ENCODE measurements at places on chromosomes 13 and 19.

GRCh38 chr19:52198678-52199077 lies 8.8 kb downstream of the PPP2R1A start:
- H3K27me3 ChIP-seq: no peaks in the 10 kb centered on the region
- H3K4me3 ChIP-seq: no peak overlapping the region
- H3K27ac ChIP-seq: peak overlapping the region; percentile 51
- peaks cover 49% of the 10 kb centered on the region for H3K4me1 ChIP-seq

GRCh38 chr19:9986787-9987281 lies 23.5 kb downstream of the COL5A3 start:
- no peak overlapping the region for H3K4me3 ChIP-seq
- H3K27ac ChIP-seq: no peak overlapping the region
- H3K4me1 ChIP-seq: no peaks in the 10 kb centered on the region
- H3K27me3 ChIP-seq: peaks cover 3% of the 10 kb centered on the region
- no peaks in the 10 kb centered on the region for H3K36me3 ChIP-seq

- no peaks in the 10 kb centered on the region for H3K4me1 ChIP-seq
- DNase-seq: no peak
- H3K27ac ChIP-seq: no peak overlapping the region
- H3K4me3 ChIP-seq: no peak overlapping the region
Measured at GRCh38 chr13:75960538-75960994, 324.4 kb downstream of the LMO7 start.

DNA sequence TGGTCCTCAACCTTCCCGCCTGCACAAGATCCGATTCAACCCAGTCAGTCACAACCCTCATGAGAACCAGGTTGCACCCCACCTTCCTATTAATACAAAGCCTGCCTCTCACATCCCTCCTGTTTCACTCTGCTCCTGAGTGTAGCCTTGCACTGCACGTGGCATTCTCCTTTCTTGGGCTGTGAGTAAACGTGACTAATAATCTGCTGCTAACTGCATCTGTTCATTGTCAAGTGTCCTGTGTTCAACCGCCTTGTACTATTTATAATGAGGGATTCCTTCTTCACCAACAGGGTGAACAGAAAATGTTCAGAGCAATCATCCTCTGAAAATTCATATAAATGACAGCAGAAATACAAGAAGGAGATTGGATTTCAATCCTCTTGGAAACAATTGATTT lies 1608.2 kb downstream of the SLITRK5 start:
- no peaks in the 10 kb centered on the region for H3K36me3 ChIP-seq
- no peaks in the 10 kb centered on the region for H3K27me3 ChIP-seq
- H3K4me3 ChIP-seq: no peak overlapping the region
- no peak overlapping the region for H3K27ac ChIP-seq

- H3K4me1 ChIP-seq: peaks cover 19% of the 10 kb centered on the region
- no peak overlapping the region for H3K27ac ChIP-seq
- peak; percentile 67 for DNase-seq
- H3K4me3 ChIP-seq: no peak overlapping the region
Measured at GRCh38 chr19:47032171-47032811, 12.7 kb downstream of the NPAS1 start.

DNA sequence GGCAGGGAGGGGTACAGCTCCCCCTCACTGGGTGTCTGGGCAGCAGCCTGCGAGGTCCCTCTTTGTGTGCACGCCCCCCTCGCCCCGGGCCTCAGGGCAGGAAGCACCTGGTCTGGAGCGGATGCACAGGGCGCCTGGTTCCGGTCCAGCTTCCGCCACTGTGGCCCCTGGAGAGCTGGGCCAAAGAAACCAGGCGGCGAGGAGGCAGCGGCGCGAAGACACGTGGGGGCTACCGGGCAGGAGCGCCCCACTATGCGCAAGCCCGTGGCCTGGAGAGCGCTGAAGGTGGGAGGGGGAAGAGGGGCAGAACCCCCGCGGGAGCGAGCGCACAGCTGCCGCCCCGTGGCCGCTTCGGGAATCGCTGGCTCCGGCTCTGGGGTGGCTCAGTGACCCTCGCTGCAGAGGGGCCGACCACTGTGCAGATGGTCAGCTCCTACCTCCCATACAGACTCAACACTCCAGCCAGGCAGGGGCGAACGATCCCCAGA lies 1.7 kb upstream of the LYL1 start:
- DNase-seq: peak; percentile 72
- peak overlapping the region; percentile 91 for H3K27ac ChIP-seq
- H3K27me3 ChIP-seq: no peaks in the 10 kb centered on the region
- H3K36me3 ChIP-seq: peaks cover 13% of the 10 kb centered on the region

DNA sequence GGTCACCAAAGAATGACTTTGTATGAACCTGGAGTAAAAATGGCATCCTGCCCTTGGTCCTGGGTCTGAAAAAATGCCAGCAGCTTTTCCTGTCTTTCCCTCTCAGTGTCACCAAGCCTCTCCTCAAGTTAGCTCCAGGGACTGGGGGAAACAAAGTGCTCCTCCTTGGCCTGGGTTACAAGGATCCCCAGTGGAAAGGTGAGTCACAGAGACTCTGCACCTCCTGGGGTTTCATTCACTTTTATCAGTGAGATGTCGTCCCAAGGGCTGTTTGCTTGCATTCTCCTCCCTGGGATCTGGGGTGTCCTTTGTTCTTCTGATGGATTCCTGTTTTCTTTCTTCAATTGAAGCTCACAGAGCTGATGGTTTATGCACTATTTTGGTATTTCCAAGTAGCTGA lies 93.2 kb upstream of the CSNK1A1L start:
- H3K27me3 ChIP-seq: no peaks in the 10 kb centered on the region
- no peaks in the 10 kb centered on the region for H3K4me1 ChIP-seq

GRCh38 chr13:59873856-59874255 lies 289.9 kb downstream of the DIAPH3 start:
- no peak for DNase-seq
- no peaks in the 10 kb centered on the region for H3K36me3 ChIP-seq

DNA sequence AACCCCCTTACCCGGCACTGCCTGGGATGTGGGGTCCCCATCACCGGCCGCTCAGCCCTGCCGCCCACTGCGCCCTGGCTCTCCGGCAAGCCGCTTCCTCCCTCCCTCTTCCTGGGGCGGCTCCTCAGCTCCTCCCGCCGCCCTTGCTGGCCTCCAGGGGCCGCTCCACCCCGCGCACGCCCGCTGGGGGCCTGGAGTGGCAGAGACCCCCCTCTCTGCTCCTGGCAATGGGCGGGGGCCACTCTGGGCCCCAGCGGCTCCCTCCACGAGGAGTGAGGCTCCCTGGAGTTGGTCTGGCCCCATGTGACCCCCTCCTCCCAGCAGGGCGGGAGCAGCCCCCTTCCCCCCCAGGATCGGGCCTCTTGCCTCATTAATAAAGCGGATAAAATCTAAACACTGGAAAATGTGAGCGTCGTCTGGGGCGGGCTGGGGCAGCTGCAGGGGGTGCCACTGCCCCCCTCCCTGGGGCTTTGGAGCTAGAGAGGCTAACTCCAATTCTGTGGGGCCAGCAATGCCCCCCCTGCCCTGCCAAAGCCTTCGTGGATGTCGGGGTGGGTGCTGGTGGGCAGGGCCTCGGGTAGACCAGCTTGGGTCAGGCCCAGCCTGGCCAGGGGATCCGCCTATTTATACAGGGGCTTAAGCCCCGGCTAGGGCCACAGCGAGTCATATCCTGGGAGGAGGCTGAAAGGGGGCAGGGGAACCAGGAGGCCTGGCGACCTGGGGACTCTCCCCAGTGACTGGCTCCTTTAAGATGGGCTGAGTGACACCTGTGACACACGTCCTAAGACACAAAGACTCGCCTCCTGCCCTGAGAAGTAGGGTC lies at the start of gene PTGER1:
PTGER1 (minus strand) TSS at position 104 of the 823 bp plus-strand sequence. CDS start 1,034 bp downstream, outside the sequence.
- peaks cover 3% of the 10 kb centered on the region for H3K36me3 ChIP-seq
- peaks cover 31% of the 10 kb centered on the region for H3K4me1 ChIP-seq
- DNase-seq: peak; percentile 78
- no peak within 1 kb of the TSS for H3K4me3 ChIP-seq
- H3K27ac ChIP-seq: no peak within 1 kb of the TSS

- H3K4me1 ChIP-seq: peaks cover 68% of the 10 kb centered on the region
- H3K4me3 ChIP-seq: peak overlapping the region; percentile 81
- peak; percentile 42 for DNase-seq
- H3K27me3 ChIP-seq: no peaks in the 10 kb centered on the region
- peaks cover 47% of the 10 kb centered on the region for H3K36me3 ChIP-seq
Measured at GRCh38 chr19:16077984-16078758, 1.9 kb downstream of the TPM4 start.

DNA sequence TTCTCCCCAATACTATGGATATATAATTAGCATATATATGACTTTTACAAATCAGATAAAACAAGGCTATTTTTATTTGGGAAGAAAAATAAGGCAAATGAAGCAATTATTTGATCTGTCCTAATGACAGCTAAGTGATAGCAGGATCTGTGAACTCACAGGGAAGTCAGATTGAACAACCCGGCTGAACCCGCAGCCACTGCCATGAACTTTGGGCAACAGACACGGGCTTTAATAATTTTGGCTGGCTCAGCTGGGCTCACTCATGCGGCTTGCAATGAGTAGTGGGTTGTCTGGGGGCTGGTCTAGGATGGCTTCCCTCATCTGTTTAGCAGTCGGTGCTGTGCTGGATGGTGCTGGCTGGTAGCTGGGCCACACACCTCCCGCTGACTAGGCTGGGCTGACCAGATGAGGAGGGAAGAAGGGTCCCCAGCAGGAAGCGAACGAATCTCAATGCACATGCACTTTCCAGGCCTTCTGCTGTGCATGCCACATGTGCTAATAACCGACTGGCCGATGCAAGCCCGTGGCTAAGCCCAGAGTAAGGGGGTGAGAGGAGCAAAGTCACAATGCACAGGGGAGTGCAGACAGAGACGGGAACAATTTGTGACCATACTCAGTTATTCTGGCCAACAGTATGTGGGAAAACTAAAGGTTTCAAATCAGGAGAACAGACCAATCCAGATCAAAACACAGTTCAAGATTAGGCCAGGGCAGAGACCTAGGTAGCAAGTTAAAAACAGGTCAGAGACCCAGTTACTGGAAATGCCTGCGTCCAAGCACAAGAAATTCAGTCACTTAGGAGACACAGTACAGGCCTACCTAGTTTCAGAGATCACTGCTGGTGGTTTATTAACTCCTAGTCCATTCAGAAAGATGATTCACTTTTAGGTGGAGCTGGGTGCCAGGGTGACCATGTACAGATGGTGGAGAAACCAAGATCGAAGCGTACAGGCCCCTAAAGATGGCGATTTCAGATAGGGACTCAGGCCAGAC lies 22.3 kb downstream of the CRYL1 start:
- peaks cover 6% of the 10 kb centered on the region for H3K36me3 ChIP-seq
- no peak overlapping the region for H3K27ac ChIP-seq
- DNase-seq: no peak
- no peaks in the 10 kb centered on the region for H3K27me3 ChIP-seq

DNA sequence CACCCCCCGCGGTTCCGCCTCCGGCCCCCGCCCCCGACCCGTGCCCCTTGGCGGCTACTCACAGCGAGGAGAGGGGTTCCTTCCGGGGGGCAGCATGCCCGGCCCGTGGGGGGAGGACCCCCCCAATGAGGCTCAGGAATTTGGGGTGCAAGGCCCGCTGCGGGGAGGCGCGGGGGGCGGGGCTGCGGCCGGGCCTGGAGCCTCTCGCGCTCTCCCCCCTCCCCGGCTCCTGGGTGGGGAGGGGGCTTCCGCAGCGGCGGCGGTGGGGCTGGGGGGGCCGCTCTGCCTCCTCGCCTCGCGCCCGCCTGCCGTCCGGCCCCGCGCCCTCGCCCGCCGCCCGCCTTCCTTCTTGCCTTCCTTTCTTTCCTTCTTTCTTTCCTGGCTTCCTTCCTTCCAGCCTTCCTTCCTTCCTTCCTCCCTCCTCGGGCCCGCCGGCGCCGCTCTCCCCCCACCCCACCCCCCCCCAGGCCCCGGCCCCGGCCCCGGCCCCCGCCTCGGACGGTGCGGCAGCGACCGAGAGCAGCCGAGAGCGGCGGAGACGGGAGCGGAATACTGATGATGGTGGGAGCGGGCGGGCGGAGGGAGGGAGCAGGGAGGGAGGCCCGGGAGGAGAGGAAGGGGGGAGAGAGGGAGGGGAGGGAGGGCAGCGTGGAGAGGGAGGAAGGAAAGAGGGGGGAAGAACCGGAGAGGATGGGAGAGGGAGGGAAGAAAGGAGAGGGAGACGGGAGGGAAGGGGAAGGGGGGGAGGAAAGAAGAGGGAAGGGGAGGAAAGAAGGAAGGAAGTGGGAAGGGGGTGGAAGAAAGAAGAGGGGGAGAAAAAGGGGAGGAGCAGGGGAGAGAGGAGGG lies at the start of gene LRRC4B:
LRRC4B (minus strand) TSS at position 554 of the 846 bp plus-strand sequence. CDS start 19,597 bp downstream, outside the sequence.
- no peaks in the 10 kb centered on the region for H3K36me3 ChIP-seq
- DNase-seq: no peak
- H3K4me1 ChIP-seq: peaks cover 21% of the 10 kb centered on the region
- H3K4me3 ChIP-seq: no peak within 1 kb of the TSS

- H3K36me3 ChIP-seq: peaks cover 7% of the 10 kb centered on the region
- peak; percentile 95 for DNase-seq
- no peak overlapping the region for H3K4me3 ChIP-seq
- H3K4me1 ChIP-seq: peaks cover 4% of the 10 kb centered on the region
Measured at GRCh38 chr19:42295831-42296525, 6.0 kb upstream of the PRR19 start.

DNA sequence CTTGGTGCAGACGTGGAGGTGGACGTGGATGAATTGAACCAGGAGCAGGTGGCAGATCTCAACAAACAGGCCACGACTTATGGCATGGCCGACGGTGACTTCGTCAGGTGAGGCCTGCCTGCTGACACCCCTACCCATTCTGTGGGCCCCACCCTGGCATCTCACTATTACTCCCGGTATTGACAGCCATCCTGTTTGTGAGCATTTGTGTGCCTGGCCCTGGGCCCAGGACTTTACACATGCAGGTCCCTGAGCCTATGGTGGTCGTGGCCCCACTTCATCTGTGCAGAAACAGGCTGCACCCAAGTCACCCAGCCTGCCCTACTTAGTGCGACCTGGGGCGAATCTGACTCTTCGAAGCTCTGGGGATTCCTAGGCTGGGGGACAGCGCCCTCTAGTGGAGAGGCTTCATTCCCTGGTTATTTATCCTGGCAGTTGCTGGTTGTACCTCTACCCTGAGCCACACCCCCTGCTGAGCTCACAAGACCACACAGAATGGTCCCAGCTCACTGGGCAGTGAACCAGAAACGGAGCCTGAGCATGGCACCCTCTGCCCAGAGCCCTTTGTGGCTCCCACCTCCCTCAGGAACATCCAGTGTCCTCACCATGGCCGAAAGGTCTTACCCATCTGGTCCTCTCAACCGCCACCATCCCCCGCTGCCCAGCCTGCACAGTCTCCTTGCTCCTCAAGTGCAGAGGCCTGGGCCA lies 16.9 kb downstream of the ZNF296 start:
- H3K4me1 ChIP-seq: no peaks in the 10 kb centered on the region
- H3K27ac ChIP-seq: peak overlapping the region; percentile 32
- peaks cover 41% of the 10 kb centered on the region for H3K36me3 ChIP-seq
- no peak overlapping the region for H3K4me3 ChIP-seq
- peak; percentile 90 for DNase-seq

DNA sequence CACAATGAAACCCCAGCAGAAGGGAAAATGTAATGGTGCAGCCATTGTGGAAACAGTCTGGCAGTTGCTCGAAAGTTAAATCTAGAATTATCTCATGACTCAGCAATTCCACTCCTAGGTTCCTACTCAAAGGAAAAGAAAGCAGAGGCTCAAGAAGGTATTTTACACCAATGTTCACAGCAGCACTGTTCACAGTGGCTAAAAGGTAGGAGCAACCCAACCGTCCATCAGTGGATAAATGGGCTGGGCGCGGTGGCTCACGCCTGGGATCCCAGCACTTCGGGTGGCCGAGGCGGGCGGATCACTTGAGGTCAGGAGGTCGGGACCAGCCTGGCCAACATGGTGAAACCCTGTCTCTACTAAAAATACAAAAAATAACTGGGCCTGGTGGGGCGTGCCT lies 25.9 kb downstream of the ZFR2 start:
- DNase-seq: no peak
- no peak overlapping the region for H3K4me3 ChIP-seq
- H3K27ac ChIP-seq: no peak overlapping the region
- H3K4me1 ChIP-seq: no peaks in the 10 kb centered on the region
- no peaks in the 10 kb centered on the region for H3K27me3 ChIP-seq

GRCh38 chr13:49636705-49637104 lies 8.4 kb downstream of the ARL11 start:
- no peak for DNase-seq
- no peak overlapping the region for H3K4me3 ChIP-seq
- peak overlapping the region; percentile 44 for H3K27ac ChIP-seq
- no peaks in the 10 kb centered on the region for H3K27me3 ChIP-seq
- H3K36me3 ChIP-seq: no peaks in the 10 kb centered on the region

Data from activated naive CD4-positive, alpha-beta T cell treated with anti-CD3 and anti-CD28 coated beads for 36 hours (primary cell).